ENCODE measurements at places on chromosomes 13 and 19.
A peak's percentile ranks its signal among the peaks of the same experiment; 100 is the strongest.

DNA sequence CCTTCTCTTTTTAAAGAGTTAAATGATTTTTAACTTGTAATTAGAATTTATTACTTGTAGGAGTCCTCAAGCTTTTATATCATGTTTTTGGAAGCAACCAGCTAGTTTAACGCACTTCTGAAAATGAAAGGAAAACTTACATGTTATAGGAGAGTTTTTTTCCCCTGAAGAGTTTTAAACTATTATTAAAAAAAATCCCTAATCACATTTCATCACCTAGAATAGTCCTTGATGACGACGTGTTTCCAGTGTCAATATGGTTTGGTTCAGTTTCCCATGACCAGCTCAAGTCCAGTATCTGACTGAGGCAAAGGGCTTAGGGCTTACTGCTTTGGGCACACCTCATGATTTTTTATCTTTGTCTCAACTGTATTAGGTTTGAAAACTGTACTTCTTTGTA lies 36.0 kb downstream of the URI1 start:
- no peak for DNase-seq

- no peak for DNase-seq
These were observed 202.6 kb downstream of the TM9SF2 start for GRCh38 chr13:99703908-99704307.

DNA sequence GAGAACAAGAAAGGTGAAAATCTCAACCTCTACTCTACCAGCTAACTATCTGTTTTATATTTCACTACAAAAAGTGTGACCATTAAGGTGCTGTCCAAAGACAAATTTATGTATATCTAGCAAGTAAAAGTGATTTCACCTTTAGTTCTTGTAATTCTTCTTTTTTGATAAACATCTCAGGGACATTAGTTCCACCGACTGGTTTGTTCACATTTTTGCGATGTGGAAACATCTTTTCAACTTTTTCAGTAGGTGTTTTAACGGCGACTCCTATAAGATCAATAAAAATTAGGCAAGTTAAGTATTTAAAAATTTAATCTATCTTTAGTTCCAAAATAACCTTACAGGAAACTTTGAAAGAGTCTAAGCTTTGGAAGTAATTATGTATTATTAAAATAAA lies 33.3 kb downstream of the CLDN10 start:
- DNase-seq = no peak

- no peak for DNase-seq
These were observed 8.5 kb downstream of the CDX2 start for GRCh38 chr13:27960362-27961226.

DNA sequence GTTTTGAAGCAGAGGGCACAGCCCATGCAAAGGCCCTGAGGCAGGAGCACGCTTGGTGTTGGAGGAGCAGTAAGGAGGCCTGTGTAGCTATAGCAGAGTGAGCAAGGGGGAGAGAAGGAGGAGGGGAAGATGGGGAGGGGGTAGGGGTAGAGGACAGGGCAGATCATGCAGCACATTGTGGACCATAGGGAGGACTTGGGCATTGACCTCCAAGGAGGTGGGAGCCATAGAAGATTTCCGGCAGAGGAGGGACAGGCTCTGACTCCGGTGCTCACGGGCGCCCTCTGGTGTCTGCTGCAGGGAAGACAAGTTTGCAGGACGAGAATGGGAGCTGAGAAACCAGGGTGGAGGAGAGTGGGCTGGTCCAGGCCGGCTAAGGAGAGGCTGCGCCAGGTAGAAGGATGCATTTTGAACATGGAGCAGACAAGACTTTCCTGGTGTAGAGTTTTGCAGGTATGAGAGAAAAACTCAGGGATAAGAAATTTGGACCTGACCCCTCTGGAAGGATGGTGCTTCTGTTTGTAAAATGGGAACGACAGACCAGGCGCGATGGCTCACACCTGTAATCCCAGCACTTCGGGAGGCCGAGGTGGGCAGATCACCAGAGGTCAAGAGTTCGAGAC lies 13.7 kb upstream of the CREB3L3 start:
- peak; percentile 17 for DNase-seq

DNA sequence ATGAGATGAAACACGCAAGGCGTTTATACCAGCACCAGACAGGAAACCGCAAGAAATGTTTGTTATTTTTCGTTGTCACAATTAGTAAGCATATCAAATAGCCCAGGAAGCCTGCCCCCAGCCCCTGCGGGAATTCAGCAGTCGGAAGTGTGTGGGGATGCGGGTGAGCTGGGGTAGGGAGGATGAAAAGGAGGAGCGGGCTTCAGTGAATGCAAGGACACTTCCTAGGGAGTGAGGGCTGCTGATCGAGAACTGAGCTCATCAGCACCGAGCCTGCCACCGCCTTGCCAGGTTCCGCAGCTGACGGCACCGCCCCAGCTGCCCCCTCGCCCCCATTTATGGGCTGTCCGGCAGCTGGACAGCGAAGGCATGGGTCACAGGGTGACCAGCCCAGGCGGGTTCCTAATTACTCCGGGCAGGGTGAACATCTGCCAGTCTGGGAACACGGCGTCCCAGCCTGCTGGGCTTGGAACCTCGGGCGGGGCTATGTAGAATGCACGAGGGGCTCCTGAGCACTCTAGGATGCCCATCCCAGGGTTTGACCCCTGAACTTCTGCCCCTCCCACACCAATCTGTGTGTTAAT lies 1.6 kb upstream of the BEST2 start:
- no peak for DNase-seq

DNA sequence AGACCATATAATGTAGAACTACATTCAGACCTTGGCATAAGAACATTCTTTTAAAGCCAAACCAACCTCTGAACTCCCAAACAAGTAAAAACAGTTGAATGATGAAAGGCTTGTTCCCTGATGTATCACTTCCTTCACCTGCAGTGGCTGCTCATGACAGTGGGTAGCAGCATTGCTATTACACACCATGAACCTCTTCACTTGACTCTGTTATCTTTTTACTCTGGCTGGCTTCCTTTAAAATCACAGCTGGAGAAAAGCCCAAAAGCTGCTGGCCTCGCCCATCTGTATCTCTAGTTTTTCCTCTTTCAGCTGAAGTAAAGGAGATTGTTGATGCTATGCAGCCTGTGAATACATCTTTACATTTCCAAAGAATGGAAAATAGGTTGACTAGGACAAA lies 22.6 kb downstream of the THSD1 start:
- DNase-seq = no peak

- no peak for DNase-seq
These were observed 3.2 kb downstream of the CEACAM5 start for GRCh38 chr19:41711376-41712261.

DNA sequence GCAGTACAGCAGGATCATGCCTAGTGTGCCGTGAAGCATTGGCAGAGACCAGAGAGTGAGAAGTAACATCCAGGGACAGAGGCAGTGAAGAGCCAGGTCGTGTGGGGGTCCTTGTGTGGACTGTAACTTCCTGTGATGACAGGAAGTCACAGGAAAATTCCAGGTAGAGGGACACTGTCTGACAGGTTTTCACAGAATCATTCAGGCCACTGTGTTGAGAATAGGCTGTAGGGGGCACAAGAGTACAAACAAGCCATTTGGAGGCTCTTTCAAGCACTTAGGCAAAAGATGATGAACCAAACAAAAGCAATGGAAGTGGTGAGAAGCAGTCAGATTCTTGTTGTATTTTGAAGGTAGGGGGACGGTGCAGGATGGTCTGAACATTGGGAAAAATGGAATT lies 46.4 kb downstream of the N4BP2L1 start:
- no peak for DNase-seq

DNA sequence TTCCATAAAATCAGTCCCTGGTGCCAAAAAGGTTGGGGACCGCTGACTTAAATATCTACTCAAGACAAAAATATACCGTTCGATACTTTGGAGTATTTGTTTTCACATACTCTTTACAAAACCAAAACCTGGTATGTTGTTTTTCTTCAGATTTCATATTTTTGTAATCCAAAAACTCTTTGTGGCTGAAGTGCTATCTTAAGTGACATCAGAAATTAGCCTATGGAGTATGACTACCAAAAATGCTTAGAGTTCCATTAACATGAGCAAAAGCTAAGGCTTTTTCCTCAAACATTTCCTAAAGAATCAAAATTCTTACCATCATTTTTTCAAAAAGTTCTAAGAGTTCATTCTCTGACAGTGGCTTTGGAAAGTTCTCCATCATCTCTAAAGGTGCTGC lies 52.0 kb downstream of the DIAPH3 start:
- no peak for DNase-seq

- DNase-seq = no peak
These were observed 23.3 kb downstream of the SERP2 start for GRCh38 chr13:44396701-44397580.

DNA sequence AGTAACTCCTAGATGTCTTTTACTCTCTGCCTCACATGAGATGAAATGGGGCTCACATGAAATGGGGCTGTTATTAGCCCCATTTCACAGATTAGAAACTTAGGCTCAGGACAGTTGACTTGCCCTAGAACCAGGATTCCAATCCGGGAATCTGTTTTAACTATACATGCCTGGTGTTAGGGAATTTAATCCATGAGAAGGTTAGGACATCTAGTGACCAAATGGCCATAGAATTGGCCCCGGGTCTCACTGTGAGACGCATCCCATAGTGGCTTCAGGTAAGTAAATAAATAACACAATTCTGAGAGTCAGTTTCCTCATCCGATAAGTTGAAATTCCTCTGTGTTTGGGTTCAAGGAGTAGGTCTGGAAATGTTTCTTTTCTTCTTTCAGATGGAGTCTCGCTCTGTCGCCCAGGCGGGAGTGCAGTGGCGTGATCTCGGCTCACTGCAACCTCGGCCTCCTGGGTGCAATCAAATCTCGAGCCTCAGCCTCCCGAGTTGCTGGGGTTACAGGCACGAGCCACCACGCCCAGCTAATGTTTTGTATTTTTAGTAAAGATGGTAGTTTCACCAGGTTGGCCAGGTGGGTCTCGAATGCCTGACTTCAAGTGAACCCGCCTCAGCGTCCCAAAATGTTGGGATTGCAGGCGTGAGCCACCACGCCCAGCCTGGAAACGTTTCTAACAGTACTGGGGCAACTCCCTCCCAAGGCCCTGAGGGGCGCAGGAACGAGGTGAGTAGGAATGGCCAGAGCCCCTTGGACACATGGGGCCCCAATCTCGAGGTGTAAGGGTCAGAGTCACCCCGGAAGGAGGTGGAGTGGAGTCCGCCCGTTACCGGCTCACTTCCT lies 1.2 kb upstream of the ZNF574 start:
- DNase-seq = no peak

DNA sequence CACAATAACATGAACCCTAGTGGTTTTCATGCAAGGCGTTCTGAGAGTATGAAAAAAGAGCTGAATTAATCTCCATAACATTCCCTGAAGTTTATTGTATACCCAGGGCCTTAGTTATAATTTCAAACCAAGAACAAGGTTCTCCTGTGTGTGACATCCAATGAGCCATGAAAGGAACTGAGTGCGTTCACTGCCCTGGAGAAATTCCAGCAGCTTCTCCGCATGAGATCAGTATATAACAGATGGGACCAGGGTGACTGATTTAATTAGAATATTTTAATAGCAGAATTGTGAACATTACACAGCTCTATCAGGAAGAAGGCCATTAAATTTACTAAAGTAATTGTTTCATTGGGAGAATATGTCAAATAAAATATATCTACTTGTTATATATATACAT lies 1190.5 kb upstream of the SLC10A2 start:
- DNase-seq = no peak

DNA sequence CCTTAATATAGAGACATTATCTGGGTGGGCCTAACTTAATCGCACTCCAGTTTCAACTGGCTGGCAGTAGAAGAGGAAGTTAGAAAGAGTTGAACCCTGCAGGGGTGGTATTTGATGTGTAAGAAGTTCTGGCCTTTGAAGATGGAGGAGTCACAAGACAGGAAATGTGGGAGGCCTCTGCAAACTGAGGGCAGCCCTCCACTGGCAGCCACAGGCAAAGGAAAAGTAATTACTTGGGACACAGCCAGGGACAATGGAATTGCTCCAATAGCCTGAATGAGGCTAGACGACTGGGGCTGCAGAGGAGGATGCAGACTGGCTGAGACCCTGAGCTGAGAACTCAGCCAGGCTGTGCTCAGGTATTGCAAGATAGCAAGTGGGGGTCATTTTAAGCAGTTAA lies 703.3 kb upstream of the ARGLU1 start:
- DNase-seq = no peak

GRCh38 chr13:58300974-58301681 lies 669.6 kb downstream of the PCDH17 start:
- DNase-seq = no peak

DNA sequence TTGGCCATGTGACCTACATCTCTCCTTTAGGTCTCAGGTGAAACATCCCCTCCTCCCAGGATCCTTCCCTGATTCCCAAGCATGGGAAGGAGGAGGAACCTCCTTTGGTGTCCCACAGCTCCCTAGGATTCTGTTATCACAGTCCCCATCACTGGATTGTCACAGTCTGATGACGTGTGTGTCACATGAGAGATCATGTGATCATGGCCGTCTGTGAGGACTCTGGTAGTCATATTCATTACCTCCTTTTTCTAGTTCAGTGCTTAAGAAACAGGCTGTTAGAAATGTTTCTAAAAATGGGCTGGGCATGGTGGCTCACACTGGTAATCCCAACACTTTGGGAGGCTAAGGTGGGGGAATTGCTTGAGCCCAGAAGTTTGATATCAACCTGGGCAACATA lies 3.0 kb downstream of the DHX34 start:
- no peak for DNase-seq

- DNase-seq = no peak
These were observed 4.0 kb downstream of the FKBP8 start for GRCh38 chr19:18539372-18539771.

DNA sequence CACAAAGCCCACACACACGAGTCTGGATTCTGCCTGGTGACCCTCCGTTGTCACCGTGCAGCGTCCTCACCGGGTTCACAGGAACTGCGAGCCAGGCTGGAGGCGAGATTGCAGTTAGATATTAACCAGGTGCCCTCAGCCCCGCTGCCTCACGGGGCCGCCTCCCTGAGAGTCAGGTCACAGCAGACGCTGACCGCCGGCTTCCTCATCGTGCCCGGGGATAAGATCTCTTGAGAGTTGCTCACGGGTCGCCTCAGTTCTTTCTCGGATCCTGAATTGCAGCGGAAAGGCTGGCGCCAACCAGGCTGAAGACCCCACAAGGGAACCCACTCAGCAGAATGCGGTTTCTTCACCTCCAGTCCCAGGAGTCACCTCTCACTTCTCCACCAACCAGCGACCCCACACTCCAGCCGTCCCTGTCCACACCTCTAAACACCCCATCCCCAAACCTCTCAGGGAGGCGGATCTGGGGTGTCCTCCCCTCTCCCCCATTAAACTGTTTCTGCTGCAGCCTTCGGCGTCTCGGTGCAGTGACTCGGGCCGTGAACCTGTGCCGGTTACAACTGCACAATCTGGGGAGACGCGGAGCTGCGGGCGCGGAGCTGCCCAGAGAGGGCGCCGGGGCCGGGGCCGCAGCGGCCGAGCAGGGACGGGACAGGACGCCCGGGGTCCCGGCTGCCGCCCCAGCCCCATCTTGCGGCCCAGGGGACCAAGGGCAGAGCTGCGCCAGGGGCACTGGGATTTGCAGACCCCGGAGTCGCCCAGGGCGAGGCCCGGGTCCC lies 591 bp downstream of the ZNF823 start:
- no peak for DNase-seq

- no peak for DNase-seq
These were observed 429 bp upstream of the ZNF225 start for GRCh38 chr19:44112802-44113137.

Measured in KG1 (cell line).